ENCODE measurements at places on chromosomes 16 and 17.

- no peak for DNase-seq
Observed at GRCh38 chr17:418421-418751, 65.8 kb upstream of the RPH3AL start.

- DNase-seq = no peak
Observed at GRCh38 chr16:4318451-4318910, 2.6 kb downstream of the GLIS2 start.

- DNase-seq = no peak
Observed at GRCh38 chr16:12539185-12539929, 264.3 kb downstream of the CPPED1 start.

- DNase-seq = no peak
Observed at GRCh38 chr17:12632785-12633184, 32.9 kb upstream of the MYOCD start.

DNA sequence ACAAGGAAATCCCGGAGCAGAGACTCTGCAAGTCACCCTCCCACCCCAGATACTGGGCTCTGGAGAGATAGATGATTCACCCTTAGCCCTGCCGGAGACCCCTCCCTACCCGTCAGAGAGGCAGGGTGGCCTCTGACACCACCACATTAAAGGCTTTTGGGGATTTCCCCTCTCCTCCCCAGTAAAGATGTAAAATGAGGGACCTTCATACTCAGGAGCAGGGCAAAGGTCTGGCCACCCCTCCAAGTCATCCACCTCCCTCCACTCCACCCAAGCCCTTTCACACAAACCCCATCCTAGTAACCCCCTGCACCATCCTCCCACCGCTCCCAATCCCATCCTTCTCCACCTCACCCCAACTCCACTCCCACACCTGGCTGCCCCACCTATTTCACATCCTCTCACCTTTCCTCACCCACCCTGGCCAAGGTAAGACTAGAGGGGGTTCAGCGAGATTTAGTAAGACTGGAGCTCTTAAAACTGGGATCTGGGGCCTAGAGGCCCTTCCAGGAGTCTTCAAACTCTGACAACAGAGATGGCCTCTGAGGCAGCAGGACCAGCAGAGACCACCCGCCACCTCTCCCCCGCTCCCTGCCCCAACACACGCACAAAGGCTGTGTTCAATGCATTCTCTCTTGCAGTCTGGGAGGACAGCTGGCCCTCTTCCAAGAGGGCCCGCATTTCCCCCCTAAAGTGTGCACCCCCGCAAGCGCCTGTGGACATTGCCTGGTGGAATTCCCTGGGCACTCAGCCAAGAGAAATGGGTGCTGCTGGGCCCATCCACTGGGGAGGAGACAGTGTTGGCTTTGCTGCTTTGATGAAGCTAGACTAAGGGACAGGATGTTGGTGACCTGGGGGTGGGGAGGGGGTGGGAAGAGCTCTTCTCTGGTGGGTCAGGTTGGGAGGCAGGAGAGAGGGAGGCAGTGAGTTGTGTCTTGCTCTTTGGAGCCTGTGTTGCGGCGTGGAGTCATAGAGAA is 1.1 kb downstream of the ABAT start:
- no peak for DNase-seq
